ENCODE measurements at places on chromosomes 6 and 20.

GRCh38 chr6:14075095-14075503 is 42.5 kb upstream of the CD83 start:
- DNase-seq, result no peak

DNA sequence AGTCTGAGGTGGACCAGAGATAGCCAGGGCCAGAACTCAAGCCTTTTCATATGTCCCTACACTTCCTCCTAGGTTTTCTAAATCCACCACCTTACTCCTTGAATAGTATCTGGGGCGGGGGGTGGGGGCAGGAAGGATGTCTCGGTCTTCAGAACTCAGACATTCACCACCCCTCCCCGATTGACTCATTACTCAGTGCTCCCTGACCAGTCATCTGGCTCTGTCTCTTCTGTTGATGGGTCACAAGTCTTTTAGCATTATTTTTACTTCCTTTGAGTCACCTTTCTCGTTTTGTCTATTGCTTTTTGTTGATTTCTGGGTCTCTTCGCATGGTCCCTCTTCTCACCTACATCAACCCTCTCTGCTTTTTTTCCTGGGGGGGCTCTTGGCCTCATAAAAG is 23.3 kb downstream of the NOX3 start:
- no peak for DNase-seq

GRCh38 chr6:75349262-75349984 is 64.8 kb upstream of the TMEM30A start:
- DNase-seq, result no peak

GRCh38 chr6:2891768-2892170 is 11.3 kb downstream of the SERPINB9 start:
- no peak for DNase-seq

DNA sequence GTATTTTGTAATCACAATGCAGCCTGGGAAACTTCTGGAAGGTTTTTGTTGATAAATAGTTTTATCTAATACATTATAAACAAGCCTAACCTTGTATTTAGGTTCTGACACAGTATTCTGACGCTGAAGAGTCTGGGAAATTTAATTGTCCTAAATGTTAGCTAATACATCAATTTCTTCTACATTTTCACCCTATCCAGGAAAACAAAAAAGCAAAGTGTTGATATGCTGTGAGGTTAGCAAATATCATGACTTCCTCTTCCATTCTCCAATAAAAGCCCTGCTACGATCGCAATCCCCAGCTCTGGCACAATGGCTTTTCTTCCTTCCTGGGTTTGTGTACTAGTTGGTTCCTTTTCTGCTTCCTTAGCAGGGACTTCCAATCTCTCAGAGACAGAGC is at the start of gene C6orf58:
Gene C6orf58 (plus strand): TSS at position 301 of the 400 bp plus-strand sequence. CDS start 12 bp downstream, at position 313.
- DNase-seq, result no peak

GRCh38 chr20:54153041-54153327 is 20.8 kb downstream of the CYP24A1 start:
- DNase-seq, result no peak

DNA sequence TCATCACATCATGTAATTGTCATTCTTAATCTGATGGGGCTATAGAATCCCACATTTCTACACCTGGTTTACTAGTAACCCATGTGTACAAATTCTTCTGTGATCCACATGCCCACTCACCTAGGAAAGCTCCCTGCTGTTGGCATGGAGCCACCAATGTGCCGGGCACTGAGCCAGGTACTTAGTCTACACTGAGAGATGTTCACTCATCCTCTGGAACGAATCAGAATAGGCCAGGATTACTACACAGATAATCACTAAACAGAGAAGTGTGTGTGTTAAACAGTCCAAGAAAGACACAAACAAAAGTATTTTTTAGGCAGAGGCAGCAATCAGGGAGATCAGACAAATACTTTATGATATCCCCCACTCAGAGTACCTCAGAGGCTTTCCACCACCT is 193.2 kb upstream of the VGLL2 start:
- DNase-seq, result no peak

GRCh38 chr6:100160930-100161329 is 166.9 kb upstream of the MCHR2 start:
- no peak for DNase-seq

DNA sequence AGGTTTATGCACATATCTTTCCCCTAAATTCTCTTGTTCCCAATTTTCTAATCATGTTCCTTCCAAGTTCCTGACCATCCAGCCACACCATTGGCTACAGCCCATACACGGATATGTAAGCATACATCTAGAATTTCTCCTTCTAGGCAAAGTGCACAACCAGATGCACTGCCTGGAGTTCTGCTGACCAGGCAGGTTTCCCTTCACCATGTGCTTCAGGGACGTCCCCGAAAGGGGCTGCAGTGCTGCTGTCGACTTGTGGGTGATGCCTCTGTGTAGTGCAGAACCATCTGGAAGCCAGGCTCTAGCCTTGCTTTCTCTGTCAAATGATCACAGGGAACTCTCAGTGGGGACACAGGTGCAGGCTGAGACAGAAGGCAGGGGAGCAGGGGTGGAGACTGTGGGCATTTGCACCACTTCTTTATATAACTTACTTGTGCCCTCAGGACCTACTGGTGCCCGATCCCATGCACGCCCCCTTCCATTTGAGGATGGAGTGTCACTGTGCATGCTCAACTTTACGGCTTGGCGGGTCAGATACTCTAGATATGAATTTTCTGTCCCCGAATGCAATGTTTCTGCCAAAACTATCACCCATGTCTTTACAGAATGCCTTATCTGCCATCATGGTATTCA is 37.5 kb upstream of the SMOC2 start:
- DNase-seq, result no peak

DNA sequence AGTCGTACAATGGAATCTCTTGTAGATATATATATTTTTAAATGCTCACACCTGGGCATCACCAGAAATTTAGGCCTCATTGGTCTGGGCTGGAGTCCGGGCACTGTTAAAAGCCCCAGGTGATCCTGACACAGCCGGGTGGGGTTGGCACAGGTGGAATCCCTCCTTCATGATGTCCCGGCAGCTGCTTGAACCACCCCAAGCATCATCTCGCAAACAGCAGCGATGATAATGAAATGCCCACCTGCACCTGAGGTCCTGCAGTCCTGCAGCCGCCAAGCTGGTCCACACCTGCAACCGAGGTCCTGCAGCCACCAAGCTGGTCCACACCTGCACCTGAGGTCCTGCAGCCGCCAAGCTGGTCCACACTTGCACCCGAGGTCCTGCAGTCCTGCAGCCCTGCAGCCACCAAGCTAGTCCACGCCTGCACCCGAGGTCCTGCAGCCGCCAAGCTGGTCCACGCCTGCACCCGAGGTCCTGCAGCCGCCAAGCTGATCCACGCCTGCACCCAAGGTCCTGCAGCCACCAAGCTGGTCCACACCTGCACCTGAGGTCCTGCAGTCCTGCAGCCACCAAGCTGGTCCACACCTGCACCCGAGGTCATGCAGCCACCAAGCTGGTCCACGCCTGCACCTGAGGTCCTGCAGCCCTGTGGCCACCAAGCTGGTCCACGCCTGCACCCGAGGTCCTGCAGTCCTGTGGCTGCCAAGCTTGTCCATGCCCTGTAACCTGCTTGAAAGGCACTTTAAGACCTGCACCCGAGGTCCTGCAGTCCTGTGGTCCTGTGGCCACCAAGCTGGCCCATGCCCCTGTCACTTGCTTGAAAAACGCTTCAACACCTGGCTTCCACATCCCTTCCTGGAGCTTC is 261.2 kb downstream of the DLL1 start:
- DNase-seq, result no peak

GRCh38 chr20:57877131-57877824 is 167.5 kb upstream of the PMEPA1 start:
- DNase-seq, result no peak

DNA sequence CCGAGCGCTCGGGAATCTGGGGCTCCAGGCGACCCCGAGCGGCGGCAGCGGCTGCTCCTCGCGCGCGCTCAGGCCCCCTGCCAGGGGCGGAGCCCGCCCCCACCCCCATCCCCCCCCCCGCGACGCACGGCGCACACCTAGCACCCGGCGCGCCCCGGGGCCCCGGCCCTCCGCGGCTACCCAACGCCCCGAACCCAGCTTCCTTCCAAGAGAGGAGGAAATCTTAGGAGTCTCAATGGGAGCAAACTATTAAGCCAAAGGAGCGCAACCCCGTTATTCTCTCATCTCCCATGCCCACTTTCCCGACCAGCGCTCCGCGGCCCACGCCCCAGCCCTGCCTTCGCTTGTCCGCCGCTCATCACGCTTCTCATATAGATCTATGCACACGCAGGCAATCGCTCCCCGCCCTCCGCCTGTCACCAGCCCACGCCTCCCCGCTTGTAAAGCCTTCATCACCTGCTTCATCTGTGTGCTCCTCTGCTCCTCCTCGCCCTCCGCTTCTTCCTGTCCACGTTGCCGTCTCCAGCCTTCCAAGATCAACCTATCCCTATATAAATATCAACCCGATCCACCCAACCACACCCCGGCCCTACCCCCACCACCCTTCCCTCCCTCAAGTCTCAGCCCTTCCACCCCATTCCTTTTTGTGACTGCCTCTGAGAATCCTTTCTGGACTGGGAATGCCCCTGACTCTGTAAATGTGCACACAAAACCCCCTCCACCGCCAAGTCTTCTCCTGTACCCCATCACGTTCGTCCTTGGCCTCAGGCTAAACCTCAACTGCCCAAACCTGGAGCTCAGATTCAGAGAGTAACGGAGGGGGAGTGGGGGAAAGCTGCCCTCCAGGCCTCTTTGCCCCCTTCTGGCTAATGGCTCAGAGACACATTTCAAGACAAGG is at the start of gene DLK2:
Gene DLK2 (minus strand): TSS at position 18 of the 898 bp plus-strand sequence. CDS start 723 bp downstream, outside the sequence.
- peak; percentile 62 for DNase-seq

DNA sequence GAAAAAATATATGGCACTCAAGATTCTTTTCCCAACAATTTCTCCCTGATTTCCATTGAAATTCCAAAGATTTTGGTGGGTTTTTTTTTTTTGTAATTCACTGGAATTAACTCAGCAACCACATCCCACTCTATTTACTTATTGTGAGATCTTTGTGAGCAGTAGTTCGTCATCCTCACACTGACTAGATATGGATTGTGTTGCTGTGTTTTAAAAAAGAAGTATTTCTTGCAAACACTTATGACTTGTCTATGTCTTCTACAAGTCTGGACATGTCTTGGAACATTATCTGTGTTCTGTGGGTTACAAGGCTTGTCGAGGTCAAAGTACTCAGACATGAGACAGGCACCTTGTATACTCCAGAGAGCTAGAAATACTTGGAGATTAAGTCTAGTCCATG is 7.3 kb upstream of the TENT5A start:
- no peak for DNase-seq

DNA sequence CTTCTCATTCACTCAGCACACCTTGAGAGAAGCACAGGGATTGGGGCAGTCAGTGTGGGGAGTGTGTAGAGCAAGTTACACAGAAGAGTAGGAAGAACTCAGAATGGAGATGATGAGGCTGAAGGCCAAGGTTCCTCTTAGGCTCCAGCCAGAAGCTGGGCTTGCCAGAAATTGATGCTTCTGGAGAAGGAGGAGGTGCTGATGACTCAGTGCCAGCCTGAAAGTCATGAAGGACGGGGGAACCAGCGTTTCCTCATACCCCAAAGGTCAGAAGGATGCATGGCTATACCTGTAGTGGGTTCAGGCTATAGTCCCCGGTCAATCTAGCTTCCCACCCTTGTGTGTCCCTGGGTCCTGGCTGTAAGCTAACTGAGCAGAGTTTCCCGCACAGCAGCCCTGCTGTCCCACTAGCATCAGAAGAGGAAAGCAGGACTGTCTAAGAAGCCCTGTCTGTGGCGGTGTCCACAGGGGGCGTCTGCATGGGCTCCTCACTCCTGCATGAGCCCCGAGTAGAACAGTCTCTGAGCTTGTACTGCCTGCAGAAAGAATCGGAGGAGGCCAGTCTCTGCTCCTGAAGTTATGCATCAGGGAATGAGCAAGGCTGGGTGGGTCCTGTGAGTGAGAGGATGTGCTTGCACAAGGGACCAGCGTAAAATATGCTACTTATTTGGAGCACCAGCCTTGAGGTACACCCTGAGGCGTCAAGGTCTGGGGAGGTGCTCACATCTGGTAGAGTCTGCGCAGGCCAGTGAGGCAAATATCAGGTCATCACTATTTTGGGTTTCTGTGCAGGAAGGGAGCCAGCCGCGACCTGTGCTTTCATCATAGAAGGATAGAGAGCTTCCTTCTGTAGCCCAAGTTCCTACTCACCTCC is 148.5 kb downstream of the MRPL14 start:
- DNase-seq, result no peak

DNA sequence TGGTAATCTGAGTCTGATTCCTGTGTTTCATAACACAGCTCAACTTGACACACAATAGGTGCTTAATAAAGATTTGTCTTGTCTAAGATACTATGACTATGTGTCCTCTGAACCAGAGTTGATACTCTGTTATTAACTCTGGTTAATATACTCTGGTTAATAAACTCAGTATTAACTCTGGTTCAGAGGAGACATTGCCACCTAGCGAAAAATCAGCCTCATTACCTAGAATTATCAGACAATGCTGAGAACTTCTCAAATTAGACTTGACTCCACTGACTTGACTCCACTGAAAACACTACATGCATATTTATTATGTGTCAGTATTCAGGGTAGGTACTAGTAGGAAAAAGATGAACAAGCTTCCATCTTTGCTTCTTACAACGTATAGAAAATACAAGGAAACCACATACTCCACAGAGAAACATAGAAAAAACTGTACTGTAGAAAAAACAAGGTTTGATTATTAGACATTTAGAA is 73.9 kb downstream of the AHI1 start:
- DNase-seq, result peak; percentile 2

DNA sequence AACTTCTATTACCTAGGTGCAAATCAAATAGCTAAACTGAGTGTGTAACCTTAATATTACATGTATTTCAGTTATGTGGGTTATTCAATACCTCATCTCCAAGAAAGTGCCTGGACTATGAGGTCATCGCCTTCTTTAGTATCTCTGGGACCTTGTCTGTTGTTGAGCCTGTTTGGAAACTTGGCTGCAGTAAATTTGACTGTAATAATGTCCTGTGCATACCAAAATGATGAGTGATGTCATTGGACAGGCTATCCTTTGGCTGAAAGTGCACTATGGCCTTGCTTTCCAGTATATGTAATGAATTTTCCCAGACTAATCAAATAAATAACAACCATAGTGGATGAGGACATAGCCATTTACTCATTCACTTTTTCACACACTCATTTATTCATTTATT is 455.1 kb downstream of the ADGRB3 start:
- DNase-seq, result no peak

- no peak for DNase-seq
Measured at GRCh38 chr20:44884907-44885391, 556 bp upstream of the YWHAB start.

DNA sequence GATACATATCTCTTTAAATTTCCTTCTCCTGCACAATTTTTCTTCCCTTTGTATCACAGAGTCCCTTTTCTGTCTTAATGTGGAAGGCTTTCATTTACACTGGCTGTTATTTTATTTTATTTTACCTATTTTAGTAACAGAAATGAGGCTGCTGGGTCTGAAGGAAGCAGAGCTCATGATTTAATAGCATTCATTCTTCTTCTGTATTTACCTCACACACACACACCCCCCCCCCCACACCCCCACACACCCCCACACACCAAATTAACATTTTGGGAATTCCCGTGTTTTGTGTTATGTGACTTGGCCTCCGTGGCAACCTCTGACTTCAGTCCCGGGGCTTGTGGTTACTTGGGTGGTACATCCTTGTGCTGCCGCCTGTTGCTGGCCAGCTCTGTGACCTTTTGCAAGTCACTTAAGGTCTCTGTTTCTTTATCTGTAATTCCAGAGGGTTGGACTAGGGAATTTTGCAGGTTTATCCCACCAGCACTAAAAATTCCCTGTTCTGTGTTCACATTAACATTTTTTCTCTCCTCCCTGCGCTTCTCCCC is 108.8 kb downstream of the TIAM2 start:
- no peak for DNase-seq

GRCh38 chr20:14845199-14846160 is 508.1 kb upstream of the FLRT3 start:
- DNase-seq, result no peak

- no peak for DNase-seq
Measured at GRCh38 chr6:74976701-74977100, 229.2 kb downstream of the COL12A1 start.
